AG08395 (cell line): ENCODE measurements at places on chromosomes 13 and 19.

DNA sequence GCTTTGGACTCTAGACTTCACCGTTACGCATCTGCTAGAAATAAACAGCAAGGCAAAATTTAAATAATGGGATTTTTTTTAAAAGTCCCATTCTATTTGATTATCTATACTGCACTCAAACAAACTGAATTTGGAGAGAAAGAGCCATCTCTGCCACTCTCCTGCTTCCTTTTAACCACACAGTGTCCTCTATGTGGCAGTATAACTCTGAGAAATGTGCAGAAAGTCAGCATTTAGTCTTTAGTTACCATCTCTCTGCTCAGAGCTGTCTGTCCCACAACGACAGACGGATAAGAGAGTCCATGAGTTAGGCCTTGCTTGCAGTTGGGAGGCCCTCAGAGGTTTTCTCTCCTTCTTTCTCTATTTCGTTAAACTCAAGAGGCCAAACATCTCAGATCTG, 21.2 kb downstream of the CCNA1 start:
- DNase-seq: no peak

DNA sequence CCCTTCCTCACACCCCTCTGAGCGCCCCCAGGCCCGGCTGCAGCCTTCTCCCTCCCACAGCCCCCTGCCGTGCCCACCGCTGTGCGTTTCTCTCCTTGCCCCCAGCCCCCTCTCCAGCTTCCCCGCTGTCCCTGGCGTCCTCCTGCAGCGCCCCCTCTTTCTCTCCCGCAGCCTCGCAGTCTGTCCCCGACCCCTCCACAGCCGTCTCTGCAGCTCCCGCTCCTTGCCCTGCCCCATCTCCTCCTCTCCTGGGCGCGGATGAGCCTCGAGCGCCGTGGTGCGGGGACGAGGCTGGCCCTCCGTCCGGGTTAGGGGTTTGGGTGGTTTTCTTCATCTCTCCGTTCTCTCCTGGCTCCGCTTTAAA, 1.1 kb downstream of the KMT5C start:
- no peak for DNase-seq

GRCh38 chr13:100014621-100015020, 33.0 kb downstream of the ZIC2 start:
- DNase-seq: no peak

DNA sequence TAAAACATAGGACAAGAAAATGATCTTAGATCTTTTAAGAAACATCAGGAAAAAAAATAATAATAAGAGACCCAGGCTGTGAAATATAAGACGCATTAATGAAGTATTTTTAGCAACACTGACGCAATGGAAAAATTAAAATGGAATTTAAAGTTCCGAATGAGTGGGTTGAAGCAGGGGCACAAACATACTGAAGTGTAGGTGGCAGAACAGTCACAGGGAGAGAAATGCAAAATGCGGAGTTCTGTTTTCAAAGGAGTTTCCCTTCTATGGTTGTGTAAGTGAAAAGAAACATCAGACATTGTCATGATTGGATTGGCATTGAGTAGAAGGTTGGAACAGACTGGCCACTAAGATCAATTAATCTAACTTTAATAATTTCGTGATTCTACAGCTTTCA, 159.8 kb downstream of the CYSLTR2 start:
- DNase-seq: no peak

GRCh38 chr13:32852526-32852925, 163.7 kb upstream of the KL start:
- no peak for DNase-seq

DNA sequence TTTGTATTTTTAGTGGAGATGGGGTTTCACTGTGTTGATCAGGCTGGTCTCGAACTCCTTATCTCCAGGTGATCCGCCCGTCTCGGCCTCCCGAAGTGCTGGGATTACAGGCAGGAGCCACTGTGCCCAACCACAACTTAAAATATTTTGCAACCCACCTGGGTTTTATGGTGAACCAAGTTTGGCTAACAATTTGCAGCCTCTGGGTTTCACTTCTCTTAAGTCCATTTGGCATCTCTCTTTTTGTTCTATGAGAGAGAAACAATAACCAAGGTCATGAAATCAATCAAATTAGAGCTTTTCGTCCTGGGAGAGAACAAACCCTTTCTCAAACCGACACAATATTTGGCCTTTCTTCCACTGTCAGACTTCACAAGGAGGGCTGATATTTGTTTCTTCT, 5.6 kb upstream of the SMAD9 start:
- DNase-seq: no peak

DNA sequence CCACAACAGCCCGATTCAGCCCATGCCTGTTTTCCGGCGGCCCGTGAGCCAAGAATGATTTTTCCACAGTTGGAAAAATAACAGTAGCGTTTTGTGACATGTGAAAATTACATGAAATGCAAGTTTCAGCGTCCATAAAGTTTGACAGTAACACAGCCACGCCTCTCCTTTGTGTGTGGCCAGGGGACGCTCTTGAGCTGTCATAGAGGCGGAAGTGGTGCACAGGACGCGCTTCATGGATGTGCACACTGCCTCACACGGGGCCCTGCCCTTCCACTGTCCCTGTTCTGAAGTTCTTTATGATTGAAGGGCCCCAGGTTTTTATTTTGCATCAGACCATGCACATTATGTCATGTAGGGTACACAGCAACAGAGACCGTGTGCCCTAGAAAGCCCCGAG, 12.4 kb upstream of the ELAVL1 start:
- no peak for DNase-seq

- no peak for DNase-seq
These were observed 300.7 kb downstream of the LMO7 start for GRCh38 chr13:75936791-75937190.

GRCh38 chr13:95137096-95137495, 164.2 kb downstream of the ABCC4 start:
- peak; percentile 4 for DNase-seq

DNA sequence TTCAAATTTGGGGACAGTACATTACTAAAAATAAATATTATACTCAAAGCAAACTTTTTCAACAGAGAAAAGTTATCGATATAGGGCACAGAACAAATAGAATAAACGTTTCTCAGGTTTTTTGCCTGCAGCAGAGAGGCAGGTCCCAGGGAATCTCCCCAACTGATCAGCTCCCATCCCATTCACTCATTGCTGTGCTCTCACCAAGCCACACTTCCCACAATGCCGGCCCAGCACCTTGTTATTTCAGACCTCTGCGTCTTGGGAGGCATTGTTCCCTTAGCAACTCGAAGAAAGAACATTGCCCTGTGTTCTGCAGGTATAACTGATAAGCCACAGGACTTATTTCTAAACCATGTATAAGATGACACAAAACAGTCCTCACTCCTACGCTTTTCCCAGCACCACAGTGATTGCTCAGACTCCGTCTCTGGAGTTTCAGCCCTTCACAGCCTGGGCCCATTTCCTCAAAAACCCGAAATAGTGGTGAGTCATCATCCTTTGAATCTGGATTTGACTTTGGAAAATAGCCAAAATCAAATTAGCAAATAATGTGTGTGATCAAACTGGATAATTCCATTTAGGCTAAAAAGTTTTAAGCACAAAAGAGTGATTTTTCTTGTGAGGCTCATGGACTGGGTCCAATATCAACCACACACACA, 100.4 kb downstream of the DCLK1 start:
- peak; percentile 35 for DNase-seq

DNA sequence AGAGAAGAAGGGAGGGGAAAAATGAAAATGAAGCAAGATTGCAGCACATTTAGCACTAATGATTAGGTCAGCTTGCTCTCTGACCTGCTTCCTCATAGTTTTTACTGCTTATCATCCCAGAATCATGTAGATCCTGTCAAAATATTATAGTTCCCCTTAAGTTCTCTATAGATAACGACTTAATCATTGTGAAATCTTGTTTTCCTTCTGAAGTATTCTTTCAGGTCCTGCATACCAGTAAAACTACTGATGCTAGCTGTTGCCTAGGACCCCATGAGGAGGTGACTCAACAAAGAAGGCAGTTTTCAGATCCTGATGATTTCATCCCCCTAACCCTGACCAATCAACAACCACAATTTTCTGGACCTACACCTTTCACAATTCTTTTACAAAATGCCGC, 1131.7 kb downstream of the SLITRK5 start:
- no peak for DNase-seq

DNA sequence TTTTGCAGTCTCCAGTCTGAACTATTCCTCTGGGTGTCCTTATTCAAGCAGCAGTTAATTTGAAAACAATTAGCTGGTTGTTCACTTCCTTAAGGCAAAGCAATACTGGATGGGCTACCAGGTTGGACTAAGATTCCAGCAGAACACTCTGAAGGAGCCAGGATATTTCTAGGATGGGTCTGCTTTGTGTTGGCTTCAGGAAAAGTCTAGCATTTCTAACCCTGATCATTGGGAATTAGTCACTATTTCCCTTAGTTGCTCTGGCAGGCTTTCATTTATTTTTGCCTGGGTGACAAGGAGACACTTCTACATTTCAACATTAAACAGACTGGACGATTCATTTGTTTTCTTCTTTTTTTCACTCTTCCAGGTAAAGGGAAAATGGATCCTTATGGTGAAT, 228.4 kb downstream of the ENOX1 start:
- no peak for DNase-seq

GRCh38 chr19:1162404-1163282, 11.4 kb downstream of the SBNO2 start:
- DNase-seq: no peak

DNA sequence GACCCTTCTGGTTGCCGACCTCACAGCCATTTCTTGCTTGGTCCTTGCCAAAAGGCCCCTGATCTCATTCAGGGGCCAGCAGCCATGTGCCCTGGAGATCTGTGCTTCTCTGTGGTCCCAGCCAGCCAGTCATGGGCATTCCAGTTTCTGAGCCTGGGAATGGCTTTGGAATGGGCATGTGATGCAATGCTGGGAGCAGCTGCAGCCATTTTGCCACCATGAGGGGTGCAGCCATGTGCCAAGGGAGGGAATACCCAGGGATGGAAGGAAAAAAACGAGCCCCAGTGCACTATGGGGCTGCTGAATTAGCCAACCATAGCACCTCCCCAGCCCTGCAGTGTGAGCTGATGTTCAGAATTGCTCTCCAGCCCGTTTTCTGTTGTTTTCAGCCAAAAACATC, 26.3 kb downstream of the F2RL3 start:
- DNase-seq: no peak

- no peak for DNase-seq
These were observed 8.7 kb upstream of the SPC24 start for GRCh38 chr19:11164296-11164695.

- peak; percentile 26 for DNase-seq
These were observed 1.2 kb upstream of the SLC25A42 start for GRCh38 chr19:19062454-19063182.

DNA sequence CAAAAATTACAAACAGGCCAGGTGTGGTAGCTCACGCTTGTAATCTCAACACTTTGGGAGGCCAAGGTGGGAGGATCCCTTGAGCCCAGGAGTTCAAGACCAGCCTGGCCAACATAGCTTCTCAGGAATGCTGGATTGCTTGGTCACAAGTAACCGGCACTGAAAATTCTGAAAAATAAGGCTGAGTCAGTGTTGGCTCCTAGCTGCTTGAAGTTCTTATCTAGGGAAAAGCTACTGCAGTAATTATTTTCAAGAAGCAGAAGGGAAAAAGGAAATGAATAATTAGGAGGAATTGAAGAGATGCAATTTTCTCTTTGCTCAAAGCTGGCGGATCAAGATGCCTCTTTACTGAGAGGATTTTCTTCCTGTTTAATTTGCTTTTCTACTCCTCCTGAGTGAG, 75.0 kb upstream of the GTF3A start:
- no peak for DNase-seq

DNA sequence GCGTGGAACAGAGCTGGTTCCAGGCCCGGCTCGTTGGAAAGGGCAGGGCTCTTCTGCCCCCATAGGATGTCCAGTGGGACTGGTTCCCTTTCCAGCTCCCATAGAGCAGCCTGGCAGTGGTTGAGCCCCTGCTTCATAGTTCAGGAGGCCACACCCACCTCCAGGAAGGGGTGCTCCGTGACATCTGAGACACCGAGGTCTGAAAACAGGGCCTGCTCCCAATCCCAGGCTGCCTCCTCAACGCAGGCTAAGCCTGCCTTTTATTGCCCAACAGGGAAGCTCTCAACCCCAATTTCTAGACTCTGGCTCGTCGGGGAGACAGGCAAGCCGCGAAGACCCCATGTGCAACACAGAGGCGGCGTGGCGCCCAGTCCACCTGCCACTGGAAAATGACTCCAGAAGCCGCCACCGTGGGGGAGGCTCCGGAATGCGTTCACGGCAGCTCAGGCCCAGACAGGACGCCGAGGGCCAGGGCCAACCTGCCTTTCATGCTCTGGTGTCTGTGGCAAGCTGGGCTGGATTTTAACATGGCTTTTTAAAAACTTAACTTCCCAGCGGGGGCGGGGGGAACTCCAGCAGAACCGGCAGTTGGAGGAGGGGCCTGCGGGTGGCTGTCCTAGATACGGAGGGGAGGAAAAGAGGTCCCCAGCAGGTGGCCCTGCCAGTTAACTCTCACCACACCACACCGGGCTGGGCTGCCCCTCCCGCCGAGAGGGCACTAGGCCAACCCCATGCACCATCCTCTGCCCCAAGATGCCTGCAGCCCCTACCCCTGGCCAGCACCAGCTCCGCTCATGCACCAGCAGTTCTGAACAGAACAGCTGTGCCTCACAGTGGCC, 17.9 kb upstream of the TINCR start:
- no peak for DNase-seq

DNA sequence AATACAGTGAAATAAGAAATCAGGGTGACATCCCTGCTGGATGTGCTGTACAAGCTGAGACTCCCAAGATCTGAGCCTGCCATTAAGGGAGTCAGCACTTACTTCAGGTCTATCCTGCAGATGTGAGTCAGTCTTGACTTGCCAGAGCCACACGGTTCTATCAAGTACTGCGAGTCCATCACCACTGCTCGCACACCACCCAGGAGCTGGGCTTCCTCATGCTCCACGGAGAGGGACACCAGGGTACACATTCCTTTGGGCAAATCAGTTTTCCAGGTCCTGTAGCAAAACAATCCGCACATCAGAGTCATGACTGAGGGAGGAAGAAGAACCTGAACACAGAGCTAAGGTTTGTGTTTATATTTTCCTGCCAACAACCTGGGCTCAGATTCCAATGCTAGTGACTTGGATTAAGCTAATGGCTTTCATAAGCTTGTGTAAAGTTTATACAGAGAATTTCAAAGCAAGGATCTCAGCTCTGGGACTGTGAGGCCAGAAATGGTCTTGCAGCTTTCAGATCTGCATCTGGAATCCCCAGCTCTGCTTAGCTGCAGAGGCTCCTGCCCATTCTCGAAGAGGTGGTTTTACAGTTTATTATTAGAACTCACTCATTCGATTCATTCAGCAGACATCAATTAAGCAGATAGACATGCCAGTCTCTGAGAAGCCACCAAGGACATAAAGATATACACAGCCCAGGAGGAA, 90.6 kb downstream of the KL start:
- no peak for DNase-seq

DNA sequence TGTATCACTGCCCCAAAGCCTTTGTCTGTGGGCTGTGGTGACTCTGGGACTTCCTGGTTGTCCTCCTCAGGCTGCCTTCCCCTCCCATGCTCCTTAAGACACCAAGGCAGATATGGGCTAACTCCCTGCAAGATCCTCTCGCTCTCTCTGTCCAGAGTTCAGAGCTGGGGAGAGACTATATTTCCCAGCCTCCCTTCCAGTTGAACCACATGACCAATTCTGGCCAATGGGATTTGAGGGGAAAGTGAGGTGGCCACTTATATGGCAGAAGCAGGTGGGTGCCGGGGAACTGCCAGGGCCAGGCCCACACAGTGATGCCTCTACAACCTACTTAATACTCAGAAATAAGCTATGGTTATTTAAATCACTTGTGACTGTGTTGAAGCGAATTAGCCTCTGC, 16.2 kb upstream of the ANGPTL8 start:
- DNase-seq: no peak

- no peak for DNase-seq
These were observed 317.5 kb downstream of the KLF12 start for GRCh38 chr13:73816702-73817101.
